CD4-positive, alpha-beta T cell treated with Interleukin-15 for 1 hour (primary cell): ENCODE measurements at places on chromosomes 3 and 15.

DNA sequence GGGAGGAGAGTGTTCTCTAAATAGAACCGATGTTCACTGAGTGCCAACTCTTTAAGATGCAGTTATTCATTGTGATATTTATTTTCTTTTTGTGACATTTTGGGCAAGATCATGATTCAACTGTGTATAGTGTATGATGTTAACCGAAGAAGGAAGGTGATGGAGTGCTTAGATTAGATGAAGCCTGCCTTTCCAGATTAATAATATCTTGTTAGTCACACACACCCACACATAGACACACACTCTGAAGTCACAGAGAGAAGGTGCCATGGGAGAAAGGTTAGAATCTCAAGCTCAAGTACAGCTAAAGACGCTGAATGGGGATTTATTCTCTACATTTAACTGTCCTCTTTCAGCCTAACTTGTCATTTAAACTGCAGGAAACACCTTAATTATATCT, 77.0 kb downstream of the SLC9A9 start:
- no peak for DNase-seq

DNA sequence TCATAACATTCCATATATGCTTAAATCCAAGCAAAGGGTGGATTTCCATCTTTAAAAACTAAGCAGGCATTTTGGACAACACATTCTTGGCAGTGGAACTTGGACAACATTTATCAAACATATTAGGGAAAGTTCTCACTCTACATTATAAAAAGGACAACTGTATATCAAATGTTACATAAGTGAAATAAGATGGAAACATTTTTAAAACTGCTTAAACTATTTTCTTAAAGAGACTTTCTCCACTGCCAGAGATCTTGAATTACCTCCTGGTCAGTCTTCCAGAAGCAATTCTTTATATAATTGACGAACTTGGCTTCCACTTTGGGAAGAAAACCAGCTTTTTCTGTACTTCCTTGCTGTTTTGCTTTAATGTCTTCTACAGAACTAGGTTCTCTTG, 109.3 kb downstream of the NEO1 start:
- DNase-seq = no peak

- DNase-seq = no peak
Measured at GRCh38 chr3:162721736-162722135, 1225.1 kb downstream of the OTOL1 start.

GRCh38 chr15:51288143-51289065, 50.0 kb downstream of the CYP19A1 start:
- no peak for DNase-seq

GRCh38 chr15:72496783-72497182, 22.7 kb downstream of the ARIH1 start:
- DNase-seq = no peak

DNA sequence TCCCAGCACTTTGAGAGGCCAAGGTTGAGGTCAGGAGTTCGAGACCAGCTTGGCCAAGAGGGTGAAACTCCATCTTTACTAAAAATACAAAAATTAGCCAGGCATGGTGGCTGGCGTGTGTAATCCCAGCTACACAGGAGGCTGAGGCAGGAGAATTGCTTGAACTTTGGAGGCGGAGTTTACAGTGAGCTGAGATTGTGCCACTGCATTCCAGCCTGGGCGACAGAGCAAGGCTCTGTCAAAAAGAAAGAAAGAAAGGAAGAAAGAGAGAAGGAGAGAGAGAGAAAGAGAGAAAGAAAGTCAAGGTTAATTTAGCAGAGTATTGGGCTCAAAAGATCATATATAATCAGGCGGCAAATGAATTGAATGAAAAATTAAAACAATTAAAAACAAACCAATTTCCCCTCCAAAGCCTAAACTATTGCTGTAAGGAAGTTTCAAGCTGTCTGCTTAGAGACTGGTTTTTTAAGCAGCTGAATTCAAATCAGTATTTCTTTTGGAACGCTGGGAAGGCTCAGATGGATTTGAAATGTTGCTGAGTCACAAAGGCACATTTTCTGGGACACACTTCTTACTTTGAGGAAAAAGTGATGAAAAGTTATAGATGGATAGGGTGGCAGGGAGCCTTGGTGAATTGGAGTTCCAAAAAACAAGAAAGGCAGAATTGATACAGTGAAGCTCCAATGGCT, 81.3 kb upstream of the BHLHE40 start:
- no peak for DNase-seq

- no peak for DNase-seq
Measured at GRCh38 chr3:70905491-70905890, 593.1 kb upstream of the MDFIC2 start.

DNA sequence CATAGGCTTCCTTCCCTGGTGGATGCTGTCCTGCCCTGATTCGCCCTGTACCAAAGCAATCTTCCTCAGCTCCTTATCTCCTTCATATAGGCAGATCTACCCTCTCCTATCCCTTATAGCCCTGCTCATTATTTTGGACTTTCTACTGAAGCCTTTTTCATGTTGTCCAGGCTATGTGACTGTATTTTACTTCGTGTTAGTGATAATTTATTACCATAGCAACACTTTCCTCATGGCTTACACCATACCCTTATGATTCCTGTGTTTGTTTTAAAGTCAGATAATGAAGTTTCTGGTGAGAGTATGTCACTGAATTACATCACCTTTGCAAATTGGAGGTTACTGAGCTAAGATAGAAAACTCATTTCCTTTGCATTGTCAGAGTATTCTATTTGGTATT, 352.6 kb downstream of the NLGN1 start:
- no peak for DNase-seq

GRCh38 chr3:196749125-196749524, 9.5 kb downstream of the PAK2 start:
- DNase-seq = no peak

DNA sequence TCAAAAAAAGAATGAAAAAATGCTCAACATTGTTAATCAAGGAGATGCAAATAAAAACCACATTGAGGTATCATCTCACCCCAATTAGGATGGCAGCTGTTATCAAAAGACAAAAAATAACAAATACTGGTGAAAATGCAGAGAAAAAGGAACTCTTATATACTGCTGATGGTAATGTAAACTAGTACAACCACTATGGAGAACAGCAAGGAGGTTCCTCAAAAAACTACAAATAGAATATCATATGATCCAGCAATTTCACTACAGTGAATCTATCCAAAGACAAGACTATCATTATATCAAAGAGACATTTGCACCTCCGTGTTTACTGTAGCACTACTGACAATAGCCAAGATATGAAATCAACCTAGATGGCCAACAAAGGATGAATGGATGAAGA, 58.4 kb downstream of the PEAK1 start:
- DNase-seq = no peak

DNA sequence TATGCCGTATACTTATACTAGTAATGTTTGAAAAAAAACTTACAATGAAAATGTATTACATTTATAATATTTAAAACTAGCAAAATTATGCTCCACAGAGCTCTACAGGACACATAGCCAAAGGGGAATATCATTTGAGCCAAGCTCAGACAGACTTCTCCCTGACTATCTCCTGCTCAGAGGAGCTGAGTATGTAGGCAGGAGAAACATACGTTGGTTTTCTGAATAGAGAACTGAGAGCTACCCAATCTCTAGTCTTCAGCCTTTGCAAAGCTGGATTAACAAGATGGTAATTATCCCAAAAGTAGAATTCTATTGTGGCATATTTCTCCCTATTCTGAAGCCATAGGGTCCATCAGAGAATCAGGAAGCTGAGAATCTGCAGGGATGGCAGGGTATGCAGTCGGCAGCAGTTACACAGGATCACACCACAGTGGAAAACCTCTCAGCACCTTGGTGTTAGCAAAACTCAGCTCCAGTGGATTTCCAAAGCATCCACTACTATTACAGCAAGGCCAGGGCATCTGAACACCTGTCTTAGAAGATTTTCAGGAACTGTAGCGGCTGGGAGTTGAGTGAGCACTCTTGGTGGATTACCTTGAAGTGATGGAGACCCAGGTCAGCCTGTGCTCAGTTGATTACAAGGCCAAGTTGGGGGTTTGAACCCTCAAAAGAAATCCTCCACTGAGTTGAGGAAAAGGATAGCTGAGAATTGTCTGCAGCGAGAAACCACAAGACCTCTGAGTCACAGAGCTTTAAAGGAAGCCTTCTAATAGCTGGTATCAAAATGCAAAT, 30.1 kb downstream of the GPR15 start:
- DNase-seq = no peak

DNA sequence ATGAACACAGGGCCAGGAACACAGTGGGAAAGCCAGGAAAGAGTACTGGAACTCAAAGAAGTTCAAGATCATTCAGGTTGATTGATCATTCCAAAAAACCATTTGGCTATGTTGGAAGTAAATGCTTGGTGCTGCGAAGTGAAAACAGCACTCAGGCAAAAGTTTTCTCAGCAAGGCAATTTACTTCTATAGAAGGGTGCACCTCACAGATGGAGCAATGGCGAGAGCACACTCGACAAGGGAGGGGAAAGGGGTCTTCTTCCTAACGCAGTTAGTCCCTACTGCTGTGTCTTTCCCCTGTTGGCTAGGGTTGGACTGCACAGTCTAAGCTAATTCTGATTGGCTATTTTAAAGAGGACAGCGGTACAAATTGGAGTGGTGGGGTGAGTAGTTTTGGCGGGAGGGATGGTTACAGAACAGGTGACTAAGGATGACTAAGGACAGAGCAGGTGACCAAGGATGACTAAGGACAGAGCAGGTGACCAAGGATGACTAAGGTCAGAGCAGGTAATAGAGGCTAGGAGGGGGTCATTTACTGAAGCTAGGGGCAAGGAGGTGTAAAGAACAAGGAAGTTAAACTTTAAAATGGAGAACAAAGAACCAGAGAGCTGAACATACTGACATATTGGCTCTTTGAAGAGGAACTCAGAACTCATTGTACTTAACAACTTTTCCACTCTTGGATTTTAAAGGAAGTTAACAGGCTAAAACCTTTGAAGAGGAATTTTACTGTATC, 43.3 kb downstream of the HOMER2 start:
- DNase-seq = no peak

DNA sequence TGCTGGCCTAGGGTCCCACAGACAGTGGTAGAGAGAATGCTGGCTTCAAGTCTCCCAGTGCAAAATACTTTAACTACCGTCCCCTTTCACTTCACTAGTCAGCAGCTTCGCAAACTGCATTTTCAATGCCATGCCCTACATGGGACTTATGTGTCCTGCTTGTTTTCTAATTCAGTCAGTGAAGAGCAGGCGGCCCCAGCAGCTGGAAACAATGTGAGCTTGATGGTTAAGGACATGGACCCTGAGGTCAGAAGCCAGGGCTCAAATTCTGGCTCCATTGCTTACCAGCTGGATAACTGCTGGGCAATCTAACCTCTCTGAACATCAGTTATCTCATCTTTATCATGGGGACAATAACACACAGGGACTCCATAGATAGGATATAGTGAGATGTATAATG, 58.4 kb downstream of the SLC12A8 start:
- DNase-seq = no peak

GRCh38 chr3:114095796-114096195, 39.3 kb downstream of the QTRT2 start:
- DNase-seq = no peak

DNA sequence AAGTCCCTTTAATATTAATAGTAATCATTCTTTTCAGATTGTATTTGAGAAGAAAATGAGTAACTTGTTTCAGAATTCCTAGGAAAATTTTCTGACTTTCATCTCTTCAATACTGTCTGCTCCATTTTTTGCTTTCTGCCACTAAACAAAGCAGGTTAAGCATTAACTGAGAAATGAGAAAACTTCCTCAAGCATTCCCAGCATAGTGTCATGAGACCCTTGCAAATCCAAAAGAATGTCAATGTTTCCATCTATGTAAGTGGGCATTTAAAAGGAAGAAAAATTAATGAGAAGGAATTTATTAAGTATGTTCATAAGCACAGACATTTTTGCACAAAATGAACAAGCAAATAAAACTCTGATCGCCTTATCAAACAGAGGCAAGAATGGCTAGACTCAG, 148.0 kb upstream of the STRIT1 start:
- no peak for DNase-seq

GRCh38 chr3:194596906-194597305, 36.3 kb downstream of the TMEM44 start:
- DNase-seq = no peak

DNA sequence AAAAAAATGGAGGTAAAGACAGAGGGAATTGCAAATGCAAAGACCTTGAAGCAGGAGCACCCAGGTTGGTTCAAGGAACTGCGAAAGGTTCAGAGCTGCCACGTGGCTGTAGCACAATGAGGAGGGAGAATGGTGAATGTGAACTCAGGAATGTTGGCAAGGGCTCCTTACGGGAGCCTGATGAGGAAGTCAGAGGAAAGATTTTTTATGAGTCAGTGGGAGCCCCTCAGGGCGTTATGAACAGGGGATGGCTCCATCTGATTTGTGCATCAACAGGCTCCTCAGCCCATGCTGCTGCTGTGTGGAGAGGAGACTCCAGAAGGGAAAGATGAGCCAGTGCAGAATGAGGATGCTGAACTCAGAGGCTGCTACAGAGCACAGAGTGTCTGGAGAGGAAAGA, 194.4 kb downstream of the ARRDC4 start:
- DNase-seq = no peak

DNA sequence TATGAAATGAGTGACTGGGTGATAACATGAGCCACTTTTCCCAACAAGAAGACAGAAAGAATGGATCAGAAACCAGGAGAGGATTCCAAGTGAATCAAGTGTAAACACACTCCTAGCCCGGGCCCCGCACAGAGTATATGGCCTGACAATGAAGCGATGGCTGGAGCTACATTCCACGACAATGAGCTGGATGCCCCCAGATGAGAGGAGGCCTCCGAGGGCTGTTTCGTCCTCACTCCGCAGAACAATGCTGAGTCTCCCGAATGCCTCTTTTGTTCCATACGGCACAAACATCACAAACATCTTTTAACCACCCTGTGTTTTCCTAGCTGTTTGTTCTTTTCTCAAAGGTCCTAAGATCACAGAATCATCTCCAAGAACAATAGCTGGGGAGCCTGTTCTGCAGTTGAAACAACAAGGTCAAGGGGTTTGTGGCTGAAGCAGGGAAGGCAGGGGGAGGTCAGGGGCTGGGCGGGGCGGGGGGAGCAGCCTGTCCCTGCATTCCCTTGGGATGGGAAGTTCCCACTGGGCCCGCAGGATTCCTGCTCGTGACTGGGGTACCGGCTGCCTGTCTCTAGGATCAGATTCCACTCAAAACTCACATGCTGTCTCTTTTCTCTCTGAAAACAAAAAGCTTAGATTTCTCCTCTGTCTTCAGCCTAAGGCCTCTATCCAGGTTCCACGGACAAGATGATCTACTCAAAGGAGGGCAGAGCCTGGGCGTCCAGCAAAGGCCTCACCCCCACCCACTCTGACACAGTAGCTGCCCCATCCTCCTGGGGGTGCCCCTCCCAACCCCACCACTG, 151.3 kb downstream of the XXYLT1 start:
- DNase-seq = no peak

DNA sequence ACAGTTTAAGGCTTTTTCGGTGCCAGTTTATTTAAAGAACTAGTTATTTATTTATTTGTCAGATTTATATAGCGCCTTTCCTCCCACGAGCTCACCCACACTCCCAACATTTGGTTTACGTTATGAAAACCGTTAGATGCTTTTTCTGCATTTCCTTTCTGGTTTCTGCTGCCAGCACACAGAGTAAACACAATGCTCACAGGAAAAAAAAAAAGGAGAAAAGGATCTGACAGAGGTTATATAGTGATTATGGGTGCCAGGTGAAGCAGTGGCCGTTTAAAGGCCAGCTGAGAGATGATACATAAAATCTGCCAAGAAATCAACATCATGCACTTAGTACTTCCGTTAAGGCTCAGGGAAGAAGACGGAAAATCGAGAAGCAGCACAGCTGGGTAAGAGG, 37.9 kb downstream of the ETV5 start:
- no peak for DNase-seq
